Mononuclear cell (primary cell): ENCODE measurements at places on chromosomes 11 and 22. TPM values are rescaled to one million over a fixed set of nuclear protein-coding genes. Genes with fewer than 3 reads are reported as not detected.

Gene UCP2
- total RNA-seq, result 68.7 TPM

Gene CD3G
- total RNA-seq, result 49.7 TPM

Gene PANX2
- total RNA-seq, result 0.94 TPM

Gene PRAME
- not detected for total RNA-seq

Gene PKNOX2
- under 0.01 TPM for total RNA-seq

Gene SPON1
- total RNA-seq, result 0.94 TPM
